ENCODE measurements at places on chromosomes 5 and 9.

DNA sequence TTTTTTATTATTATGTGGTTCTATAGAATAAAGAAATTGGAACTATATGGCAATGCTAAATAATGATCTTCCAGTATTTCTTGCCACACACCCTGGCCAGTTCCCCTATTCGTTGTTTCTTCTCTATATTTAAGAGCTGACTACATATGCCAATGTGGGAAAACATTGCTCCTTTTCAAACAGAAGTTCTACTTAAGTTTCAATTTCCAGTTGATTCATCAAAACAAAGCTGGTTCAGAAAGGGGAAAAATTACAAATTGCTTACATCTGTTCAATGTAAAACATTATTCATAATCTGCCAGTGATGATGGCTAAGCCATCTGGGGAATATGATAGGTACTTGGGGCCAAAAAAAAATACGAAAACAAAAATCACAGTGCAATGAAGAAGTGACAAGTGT, 76.9 kb downstream of the ST8SIA4 start:
- DNase-seq = no peak

DNA sequence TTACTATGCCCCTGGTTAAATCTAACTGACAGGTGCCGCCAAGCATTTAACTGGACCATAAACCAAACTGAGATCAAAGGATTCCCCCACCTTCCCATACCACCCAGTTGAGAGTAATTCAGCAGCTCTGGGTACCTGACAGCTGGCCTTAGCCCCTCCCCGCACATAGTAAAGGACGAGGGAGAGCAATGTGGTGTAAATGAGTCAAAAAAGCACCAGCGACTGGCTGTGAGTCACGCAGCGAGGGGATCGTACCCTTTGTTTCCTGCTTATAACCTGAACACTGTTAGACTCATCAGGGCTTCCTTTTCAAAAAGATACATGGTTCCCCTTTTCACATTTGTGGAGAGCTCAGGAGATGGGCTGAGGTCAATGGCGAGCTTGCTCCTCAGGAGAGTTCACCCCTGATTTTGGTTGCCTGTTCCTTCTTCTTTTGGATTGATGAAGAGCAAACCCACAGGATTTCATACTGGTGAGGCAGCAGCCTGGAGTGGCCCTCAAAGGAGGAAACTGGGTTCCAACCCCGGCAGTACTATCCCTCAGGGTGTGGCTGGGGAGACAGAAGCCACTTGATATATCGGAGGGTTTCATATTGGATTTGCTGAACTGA, 71.5 kb downstream of the ANKRD33B start:
- no peak for DNase-seq

- DNase-seq = no peak
These were observed 1.1 kb downstream of the PCDHAC2 start for GRCh38 chr5:140967226-140967893.

DNA sequence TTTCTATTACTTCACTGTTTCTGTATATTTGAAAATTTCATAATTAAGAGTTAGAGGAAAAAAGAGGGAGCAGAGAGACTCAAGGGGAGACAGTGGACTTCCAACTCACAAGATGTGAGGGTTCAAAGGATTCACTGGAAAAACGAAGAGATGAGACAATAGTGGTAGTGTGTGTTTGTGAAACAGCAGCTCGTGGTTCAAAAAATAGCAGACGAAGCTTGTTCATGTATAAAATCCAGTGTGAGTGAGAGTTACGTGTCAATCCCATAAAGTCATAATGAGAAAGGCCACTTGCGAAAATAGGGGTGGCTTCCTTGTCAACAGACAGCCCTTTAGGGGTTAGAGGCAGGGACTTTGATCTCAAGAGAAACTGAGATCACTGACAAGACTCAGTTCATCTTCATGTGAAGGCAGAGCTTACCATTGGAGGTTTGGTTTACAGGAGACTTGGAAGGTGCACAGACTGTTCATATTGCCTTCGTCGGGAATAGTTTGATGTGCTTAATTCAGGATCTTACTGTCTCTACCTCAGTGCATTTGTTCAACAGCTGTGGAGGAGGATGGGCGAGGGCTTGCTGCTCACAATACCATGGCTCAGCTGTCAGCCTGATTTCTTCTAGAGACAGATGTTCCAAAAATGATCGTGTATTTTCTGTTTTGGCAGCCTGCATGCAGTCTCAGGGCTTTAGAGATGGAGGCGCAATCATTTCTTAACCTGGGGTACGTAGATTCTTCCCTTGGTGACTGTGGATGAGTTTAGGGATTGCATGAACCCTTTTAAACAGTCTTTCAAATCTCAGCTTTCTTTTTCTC, 105.7 kb upstream of the KLF9 start:
- no peak for DNase-seq

GRCh38 chr5:173909199-173909598, 21.1 kb downstream of the CPEB4 start:
- no peak for DNase-seq

DNA sequence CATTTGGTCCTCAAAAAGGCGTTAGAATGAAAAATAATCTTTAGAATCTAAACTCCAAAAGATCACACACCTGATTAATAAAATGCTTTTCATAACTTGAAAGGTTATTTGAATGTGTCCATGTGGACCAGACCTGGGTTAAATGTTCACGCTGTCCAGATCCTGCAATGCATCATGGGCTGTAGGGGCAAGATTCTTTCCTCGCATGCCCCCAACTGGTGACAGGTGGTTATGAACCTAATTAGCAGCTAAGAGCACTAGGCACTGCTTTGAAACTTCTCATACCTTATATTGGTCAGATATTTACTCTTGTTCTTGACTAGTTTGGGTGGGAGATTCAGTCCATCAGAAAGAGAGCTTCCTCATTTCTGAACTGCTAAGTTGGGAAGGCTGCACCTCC, 19.3 kb upstream of the PIP5K1B start:
- no peak for DNase-seq

GRCh38 chr9:132810314-132810713, 67.8 kb downstream of the AK8 start:
- no peak for DNase-seq

GRCh38 chr5:52685566-52685965, 102.2 kb upstream of the ITGA1 start:
- no peak for DNase-seq

DNA sequence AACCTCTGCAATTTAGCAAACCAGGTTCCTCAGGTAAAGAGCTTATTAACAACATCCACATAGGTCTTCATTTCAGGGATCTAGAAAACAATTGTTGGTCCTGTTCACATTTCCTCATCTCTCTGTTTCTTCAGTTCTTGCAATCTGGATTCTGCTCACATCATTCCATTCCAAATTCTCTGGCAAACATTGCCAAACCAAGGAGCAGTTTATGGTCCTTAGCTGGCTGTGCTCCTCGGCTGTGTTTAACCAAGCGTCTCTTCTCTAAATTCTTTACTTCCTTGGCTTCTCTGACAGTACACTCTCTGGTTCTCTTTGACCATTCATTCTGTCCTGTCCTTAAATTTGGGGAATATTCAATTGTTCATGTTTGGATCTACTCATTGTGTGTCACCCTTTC, 65.8 kb upstream of the RANBP3L start:
- no peak for DNase-seq
